ENCODE measurements at places on chromosomes 2 and 18.

- no peak for DNase-seq
These were observed 41.4 kb upstream of the ROCK2 start for GRCh38 chr2:11385847-11386246.

GRCh38 chr2:73868204-73868978 lies 24.4 kb upstream of the ACTG2 start:
- DNase-seq = no peak

GRCh38 chr2:238524426-238524983 lies 97.8 kb downstream of the ASB1 start:
- no peak for DNase-seq

GRCh38 chr2:33013684-33014110 lies 66.9 kb downstream of the LTBP1 start:
- no peak for DNase-seq

- DNase-seq = peak; percentile 41
These were observed 129.7 kb downstream of the OSR1 start for GRCh38 chr2:19228715-19229114.

DNA sequence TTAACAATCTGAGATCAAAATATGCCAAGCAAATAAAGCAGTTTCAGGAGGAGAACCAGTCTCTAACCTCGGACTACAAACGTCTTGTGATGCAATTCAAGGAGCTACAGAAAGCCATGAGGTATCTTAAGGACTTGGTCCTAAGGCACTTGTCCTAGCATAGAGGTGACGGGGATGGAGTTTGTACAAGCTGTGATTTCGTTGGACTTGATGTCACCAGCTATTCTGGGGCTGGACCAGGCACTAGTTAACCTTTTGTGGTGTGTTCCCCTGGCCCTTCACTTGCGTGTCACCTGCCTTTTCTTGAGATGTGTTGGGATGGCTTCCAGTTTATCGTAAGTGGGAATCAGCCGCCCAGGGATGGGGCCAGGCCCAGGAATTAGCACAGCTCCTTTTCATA lies 33.7 kb downstream of the OTOF start:
- DNase-seq = no peak

- no peak for DNase-seq
These were observed 42.7 kb upstream of the ATP9B start for GRCh38 chr18:79026491-79026890.

- no peak for DNase-seq
These were observed 135.0 kb downstream of the SP3 start for GRCh38 chr2:173830170-173830569.

DNA sequence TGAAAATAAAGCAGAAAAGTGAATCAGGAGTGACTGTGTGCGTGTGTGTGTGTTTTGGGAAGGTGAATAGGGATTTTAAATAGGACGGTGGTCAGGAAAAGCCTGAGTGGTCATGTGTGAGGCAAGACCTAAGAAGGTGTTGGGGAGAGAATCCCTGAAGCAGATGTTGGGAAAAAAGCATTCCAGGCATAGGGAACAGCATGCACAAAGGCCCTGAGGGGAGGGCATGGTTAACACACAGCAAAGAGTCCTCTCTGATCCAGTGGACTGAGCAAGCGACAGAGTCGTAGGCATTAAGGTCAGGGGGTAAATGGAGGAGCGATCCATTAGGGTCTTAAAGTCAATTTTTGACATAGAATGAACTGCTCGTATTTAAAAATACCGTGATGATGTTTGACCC lies 34.0 kb upstream of the OTOS start:
- DNase-seq = no peak

Measured in NCI-H1105 (cell line).